ENCODE measurements at places on chromosomes 3 and 15. TPM values are rescaled to one million over a fixed set of nuclear protein-coding genes. Genes with fewer than 3 reads are reported as not detected.
A peak's percentile ranks its signal among the peaks of the same experiment; 100 is the strongest.

GRCh38 chr3:129822679-129823078, 70.8 kb downstream of the TMCC1 start:
- DNase-seq = no peak

DNA sequence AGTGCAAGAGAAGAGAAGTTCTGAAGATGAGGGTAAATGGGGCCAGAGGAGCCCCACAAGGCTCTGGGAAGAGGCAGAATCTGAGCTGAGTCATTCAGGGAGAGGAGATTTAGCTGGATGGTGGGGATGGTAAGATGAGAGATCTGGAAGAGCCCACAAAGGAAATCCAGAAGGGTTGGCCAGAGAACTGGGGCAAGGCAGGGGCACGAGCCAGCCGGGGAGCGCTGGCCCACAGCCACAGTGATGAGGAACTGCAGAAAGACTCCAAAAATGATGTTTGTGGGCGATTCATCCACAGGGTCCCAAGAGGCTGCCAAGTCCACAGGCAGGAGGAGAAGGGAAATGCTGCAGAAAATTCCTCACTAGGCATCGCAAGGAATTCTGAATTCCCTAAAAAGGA, 75.9 kb upstream of the ATP2B2 start:
- DNase-seq = no peak

DNA sequence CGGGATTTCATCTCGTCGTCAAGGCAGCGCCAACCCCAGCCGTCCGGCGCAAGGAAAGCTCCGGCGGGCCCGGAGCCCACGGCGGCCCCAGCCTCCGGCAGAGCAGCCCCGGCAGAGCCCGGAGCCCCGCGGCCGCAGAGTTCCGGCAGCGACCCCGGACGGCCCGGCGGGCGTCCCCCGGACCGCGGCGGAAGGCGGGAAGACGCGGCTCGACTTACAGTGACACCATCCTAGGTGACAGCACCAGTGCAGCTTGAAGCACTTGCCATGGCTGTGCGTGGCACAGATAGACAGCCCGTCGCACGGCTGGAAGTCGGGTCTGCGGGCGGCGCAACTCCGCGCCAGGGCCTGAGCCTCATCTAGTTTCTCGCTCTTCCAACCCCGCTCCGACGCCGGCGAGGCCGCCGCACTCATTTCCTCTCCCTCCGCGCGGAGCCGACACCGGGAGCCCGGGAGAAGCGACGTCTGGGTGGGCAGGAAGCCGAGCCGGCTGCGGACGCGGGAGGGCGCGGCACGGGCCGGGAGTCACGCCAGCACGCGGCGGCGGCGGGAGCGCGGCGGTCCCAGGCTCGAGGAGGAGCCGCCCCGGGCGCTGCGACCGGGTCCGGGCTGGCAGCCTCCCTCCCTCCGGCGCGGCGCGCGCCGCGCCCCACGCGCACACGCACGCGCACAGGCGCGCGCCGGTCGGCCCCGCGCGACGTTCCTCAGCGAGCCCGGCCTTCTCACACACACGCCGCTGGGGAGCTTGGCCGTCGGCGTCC, at the start of gene C3orf70:
C3orf70 (minus strand) TSS at position 651 of the 761 bp plus-strand sequence; CDS start at position 414, 237 bp downstream.
- DNase-seq = peak; percentile 78

GRCh38 chr3:72791161-72791560, 57.1 kb downstream of the SHQ1 start:
- DNase-seq = no peak

- no peak for DNase-seq
Measured at GRCh38 chr15:20348291-20348899, 193.2 kb downstream of the GOLGA6L6 start.

DNA sequence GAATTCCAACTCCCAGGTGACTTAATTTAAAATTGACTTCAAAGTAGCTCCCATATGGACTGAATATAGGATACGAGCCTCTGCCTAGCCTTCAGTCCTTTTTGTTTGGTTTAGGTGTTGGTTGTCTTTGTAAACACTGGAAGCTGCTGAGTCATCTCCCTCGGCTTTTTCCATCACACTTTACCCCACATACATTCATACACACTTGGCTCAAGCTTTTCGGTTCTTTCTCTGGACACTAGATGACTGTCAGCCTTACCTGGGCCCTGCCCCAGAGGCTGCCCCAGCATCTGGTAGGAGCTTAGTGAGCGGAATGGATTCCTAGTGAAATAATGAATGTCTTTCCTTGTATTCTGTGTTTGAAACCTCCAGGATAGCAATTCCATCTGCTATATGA, 201.5 kb upstream of the IL12A start:
- DNase-seq = no peak

DNA sequence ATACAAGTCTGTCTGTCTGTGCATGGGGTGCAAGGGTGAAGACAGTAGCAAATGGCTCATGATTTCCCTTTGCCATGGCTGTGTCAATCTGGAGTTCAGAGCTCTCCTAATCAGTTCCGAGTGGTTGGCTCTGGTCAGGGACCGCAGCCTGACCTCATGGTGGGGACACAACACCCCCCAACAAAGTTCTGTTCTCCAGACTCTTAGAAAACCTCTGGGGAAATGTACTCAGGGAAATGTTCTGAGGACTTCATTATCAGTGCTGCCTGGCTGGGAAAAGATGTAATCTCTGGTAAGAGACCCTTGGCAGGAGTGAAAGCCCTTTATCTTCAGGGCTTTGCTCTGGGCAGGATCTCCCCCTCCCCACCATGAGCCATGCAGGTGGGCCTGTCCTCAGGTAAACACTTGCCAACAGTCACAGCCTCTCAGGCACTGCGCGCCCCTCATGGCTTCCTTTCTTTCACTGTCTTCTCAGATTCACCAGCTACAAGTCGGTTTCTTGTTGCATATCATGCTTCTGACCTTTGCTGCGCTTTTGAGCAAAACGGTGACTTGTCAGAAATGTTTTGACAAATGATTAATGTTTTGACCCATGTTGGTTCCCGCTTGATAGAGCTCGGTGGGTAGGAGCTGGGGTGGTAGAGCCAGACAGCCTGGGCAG, 95.5 kb downstream of the ST6GAL1 start:
- no peak for DNase-seq

- DNase-seq = no peak
Measured at GRCh38 chr3:157669416-157669815, 166.2 kb upstream of the VEPH1 start.

DNA sequence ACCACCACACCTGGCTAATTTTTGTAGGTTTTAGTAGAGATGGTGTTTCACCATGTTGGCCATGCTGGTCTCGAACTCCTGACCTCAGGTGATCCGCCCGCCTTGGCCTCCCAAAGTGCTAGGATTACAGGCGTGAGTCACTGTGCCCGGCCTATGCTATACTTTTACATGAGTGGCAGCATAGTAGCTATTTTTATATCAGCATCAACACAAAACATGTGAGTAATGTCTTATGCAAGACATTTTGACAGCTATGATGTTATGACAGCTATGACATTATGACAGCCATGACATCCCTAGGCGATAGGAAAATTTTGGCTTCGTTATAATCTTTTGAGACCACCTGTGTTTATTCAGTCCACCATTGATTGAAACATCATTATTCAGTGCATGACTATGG, 4.1 kb upstream of the NAALADL2 start:
- no peak for DNase-seq

GRCh38 chr3:23668430-23668904, 137.3 kb upstream of the UBE2E1 start:
- no peak for DNase-seq

DNA sequence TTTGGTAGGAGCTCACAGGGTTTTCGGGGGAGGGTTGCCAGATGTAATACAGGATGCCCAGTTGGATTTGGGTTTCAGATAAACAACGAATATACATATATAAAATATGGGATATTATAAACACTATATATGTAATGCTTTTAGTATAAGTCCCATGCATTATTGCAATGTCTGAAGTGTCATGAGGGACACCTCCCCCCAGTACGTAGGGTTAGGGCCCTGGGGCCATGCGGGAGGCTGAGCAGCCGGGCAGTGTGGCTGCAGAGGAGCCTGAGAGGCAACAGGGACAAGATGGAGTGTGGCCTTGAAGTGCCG, 148.9 kb downstream of the SMAD6 start:
- DNase-seq = no peak

DNA sequence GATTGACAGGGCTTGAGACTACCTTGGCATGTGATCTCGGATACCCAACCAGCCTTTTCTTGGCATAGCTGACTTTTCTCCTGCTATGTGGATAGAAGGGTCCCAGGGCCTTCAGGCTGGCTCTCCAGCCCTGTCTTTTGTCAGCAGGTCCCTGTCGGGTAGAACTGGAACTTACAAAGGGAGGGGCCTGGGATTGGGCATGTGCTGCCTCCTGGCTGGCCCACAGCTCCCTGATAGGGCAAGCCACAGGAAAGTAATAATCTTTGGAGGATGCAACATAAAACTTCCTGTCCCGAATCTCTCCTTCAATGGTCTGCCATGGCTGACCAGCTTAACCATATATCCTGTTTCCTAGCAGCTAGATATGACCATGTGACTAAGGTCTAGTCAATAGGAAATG, 89.1 kb downstream of the ABHD5 start:
- DNase-seq = no peak

DNA sequence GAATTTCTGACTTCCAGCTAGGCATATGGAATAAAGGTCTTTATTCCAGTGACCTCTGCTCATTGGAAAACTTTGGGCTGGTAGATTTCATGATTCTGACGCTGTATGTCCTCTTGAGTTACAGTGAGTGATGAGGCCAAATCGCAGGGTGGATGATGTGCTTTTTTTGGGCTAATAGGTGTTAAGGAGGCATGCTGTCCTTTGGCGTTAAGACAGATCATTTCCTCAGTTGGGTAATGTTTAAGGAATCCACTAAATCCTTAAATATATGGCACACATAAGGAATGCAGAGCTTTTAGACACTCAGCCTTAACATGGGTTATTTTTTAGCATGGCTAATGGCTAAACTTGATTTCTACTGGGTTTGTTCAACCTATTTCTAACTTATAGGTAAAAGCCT, 87.9 kb downstream of the LPP start:
- no peak for DNase-seq

DNA sequence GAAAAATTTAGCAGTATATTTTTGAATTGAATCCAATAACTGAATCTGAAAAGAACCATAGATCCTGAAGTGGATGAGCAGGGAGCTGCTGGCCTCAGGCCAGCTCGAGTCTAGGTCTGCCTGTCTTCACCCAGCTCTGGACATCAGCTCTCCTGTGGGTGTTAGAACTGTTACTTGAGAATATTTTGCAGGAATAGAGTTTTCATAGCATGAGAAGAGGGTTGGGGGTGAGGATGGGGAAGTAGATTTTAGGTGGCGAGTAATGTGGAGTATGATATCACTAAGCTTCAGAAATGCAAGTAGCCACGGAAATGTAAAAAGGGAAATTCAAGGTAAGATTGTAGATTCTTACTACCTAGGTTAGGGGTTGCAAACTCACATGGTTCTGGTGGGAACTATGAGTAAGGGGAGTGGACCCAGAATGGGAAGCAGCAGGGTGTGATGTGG, 6.2 kb downstream of the RAB8B start:
- DNase-seq = no peak

GRCh38 chr15:85837011-85837433, 42.3 kb upstream of the KLHL25 start:
- no peak for DNase-seq

- DNase-seq = no peak
Measured at GRCh38 chr3:66099541-66100065, 60.9 kb upstream of the MAGI1 start.

The TMEM158 gene
- 1.6 TPM for polyA plus RNA-seq

The CCDC33 gene
- polyA plus RNA-seq = 0.05 TPM

The ZDHHC19 gene
- 0.78 TPM for polyA plus RNA-seq

The POPDC2 gene
- polyA plus RNA-seq = 32.6 TPM

The XCR1 gene
- 0.05 TPM for polyA plus RNA-seq

The SLCO3A1 gene
- 5.0 TPM for polyA plus RNA-seq

The MFGE8 gene
- polyA plus RNA-seq = 107 TPM

The NIT2 gene
- 28.5 TPM for polyA plus RNA-seq

The SMCO1 gene
- polyA plus RNA-seq = 1.2 TPM

Data from muscle of back (tissue), 13 donors.